Left colon (tissue), 2 donors: ENCODE measurements at places on chromosomes 6 and 20.

DNA sequence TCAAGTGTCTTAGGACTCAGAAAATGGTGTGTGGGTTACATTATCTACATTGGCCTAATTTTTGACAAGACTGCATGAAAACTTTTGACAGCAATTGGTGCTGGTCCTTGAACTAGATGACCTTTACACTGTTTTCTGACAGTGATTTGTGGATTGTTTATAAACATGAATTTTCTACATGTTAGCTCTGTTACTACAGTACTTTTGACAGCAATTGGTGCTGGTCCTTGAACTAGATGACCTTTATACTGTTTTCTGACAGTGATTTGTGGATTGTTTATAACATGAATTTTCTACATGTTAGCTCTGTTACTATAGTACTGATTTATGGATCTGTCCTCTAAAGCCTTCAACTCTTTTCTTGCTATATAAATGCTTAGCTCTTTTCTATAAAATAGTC, 16.7 kb downstream of the KCTD20 start:
- no peak for DNase-seq

GRCh38 chr6:64930681-64931080, 776.3 kb downstream of the EYS start:
- DNase-seq: no peak

- peak; percentile 30 for DNase-seq
These were observed 35.4 kb downstream of the CEP250 start for GRCh38 chr20:35490736-35491181.

DNA sequence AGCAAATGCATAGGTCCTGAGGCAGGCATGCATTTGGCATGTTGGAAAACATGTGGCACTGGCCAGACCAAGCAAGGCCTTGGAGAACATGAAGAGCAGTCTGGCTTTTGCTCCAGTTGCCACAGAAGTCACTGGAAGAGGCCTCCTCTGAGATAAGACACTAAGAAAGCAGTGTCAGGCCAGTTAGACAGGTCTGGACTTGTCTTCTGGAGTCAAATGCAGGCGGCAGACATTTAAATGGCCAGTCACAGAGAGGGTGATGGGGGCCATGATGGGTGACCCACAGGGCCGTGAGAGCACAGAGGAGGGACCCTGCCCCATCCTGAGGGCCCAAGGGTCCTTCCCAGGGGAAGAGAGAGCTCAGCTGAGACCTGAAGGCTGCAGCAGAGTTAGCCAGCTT, 26.7 kb upstream of the ADA start:
- DNase-seq: no peak

- DNase-seq: no peak
These were observed 74.8 kb downstream of the RIN2 start for GRCh38 chr20:19832875-19833274.

- DNase-seq: no peak
These were observed 445.0 kb downstream of the UTRN start for GRCh38 chr6:144730088-144730645.

GRCh38 chr6:136593748-136594490, 43.7 kb upstream of the MAP7 start:
- DNase-seq: no peak

GRCh38 chr6:100719883-100720682, 161.0 kb downstream of the ASCC3 start:
- DNase-seq: no peak

DNA sequence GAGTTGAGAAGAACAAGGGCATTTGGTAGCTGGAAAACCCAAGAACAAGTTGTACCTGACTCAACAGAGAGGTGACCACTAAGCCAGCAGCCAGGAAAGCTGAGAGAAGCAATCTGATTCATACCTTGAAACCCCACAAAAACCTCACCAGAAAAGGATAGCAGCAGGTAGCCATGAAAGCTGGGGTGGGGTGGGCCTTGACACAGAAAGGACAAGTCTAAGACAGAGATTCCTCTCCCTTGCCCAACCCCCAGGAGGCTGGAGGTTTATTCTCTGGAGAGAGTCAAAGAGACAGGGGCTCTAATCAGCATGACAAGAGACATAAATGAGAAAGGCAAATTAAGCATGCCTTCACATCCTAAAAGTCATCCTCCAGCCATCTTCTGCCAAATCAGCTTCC, 151.7 kb upstream of the DST start:
- no peak for DNase-seq

GRCh38 chr20:1119524-1119923, 1.1 kb downstream of the PSMF1 start:
- DNase-seq: no peak

DNA sequence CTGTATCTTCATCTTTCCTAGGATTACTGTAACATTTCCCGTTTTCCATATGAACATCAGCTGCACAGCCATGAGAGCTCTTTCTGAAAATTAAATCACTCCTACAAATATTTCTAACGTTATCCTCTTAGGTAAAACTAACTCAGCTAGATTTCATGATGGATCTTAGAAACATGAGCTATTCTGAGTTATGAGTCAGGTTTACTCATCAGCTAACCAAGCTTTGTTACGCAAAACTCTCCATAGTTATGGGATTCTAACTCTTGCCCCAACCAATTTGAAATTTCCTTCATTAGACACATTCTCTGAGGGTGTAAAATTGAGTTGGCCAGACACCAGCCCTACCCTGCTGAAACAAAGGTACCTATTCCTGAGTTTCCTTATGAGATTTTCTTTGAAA, 14.0 kb downstream of the DEFB110 start:
- DNase-seq: no peak

DNA sequence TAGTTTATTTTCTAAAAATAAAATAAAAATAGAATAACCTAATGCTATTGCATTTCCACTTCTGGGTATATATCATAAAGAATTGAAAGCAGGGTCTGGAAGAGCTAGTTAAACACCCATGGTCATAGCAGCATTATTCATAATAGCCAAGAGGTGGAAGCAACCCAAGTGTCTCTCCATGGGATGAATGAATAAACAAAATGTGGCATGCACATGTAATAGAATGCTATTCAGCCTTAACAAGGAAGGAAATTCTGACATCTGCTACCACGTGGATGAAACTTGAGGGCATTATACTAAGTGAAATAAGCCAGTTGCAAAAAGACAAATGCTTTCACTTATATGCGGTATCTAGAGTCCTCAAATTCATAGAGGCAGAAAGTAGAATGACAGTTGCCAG, 130.8 kb downstream of the TIAM2 start:
- DNase-seq: no peak

DNA sequence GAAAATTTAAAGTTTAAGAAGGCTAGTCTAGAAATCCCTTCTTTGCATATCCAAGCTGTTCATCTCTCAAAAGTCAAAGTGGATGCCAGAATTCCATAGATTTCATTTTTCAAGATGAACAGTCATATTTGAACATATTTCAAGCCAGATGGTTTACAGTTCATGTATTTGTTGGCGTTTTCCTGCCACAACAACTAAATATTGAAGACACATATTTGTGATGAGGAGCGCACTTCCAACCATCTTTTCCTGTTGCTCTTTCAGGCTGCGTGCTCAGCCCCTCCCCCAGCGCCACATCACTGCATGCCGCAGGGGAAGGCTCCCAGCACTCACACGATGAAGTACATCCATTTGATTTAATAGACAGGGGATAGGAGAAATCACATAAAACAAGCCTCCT, 5.9 kb upstream of the NOX3 start:
- DNase-seq: no peak

GRCh38 chr20:57025666-57026224, 240.7 kb downstream of the BMP7 start:
- DNase-seq: no peak

DNA sequence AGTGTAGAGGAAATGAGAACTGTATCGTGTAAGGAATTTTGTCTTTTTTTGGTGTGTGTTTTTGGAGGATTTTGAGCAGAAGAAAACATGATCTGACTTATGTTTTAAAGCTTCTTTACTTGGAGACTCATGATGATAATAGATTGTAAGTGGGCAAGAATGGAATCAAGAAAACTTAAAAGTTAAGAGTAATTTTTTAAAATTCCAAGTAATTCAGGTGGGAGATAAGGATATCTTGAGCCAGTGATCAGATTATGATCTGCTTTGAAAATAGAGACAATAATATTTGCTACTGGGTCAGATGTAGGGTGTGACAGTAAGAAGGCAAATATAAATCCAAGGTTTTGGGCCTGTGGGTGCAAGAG, 734 bp downstream of the ZSCAN26 start:
- no peak for DNase-seq

- DNase-seq: no peak
These were observed 89.5 kb upstream of the MAP7 start for GRCh38 chr6:136639702-136640101.

GRCh38 chr6:147614501-147614900, 106.0 kb downstream of the SAMD5 start:
- DNase-seq: no peak

GRCh38 chr6:158229823-158230222, 61.7 kb downstream of the GTF2H5 start:
- no peak for DNase-seq

- no peak for DNase-seq
These were observed 404.5 kb downstream of the PHF3 start for GRCh38 chr6:64040113-64040512.

GRCh38 chr6:35253249-35253648, 6.3 kb upstream of the ZNF76 start:
- no peak for DNase-seq

- no peak for DNase-seq
These were observed 153.7 kb upstream of the OLIG3 start for GRCh38 chr6:137647762-137648447.
